GM12878 (cell line): ENCODE measurements at places on chromosomes 5 and 9. TPM values are rescaled to one million over a fixed set of nuclear protein-coding genes. Genes with fewer than 3 reads are reported as not detected.

The SV2C gene
- total RNA-seq, result 1.1 TPM in 2 replicates

- no peak for DNase-seq
These were observed 35.5 kb downstream of the GLDC start for GRCh38 chr9:6610073-6610472.

The SEMA5A gene
- total RNA-seq, result 0.21 and 0.28 TPM in 2 replicates

GRCh38 chr5:111135946-111136345, 43.8 kb downstream of the WDR36 start:
- DNase-seq, result no peak

DNA sequence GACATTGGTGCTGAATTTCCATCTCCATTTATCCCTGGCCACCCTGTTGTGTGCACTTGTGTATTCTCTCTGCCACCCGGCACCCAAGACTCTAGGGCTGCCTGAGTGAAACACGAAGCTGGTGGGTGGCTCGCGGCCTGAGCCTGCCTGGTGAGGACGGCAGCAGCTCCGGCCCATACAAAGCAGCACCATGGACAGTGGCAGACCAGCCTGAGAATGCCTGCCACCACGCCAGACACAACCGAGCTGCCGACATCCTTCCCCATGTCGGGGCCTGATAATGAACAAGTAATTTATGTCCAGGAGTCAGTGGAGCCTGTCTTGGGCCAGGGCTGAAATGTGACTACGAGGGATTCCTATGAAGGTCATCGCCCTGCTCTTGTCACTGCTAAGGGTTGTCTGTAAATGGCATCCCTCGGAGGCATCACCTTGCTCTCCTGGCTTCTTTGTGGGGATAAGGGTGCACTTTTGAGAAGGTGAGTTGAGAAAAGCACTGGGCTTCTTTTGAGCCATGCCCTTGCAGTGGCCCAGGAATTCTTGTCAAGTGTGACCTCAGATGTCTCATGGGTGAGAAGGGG, 175.7 kb downstream of the MELK start:
- DNase-seq, result no peak

The PCDHGA1 gene
- 0.19 and 0.31 TPM in 2 replicates for total RNA-seq

DNA sequence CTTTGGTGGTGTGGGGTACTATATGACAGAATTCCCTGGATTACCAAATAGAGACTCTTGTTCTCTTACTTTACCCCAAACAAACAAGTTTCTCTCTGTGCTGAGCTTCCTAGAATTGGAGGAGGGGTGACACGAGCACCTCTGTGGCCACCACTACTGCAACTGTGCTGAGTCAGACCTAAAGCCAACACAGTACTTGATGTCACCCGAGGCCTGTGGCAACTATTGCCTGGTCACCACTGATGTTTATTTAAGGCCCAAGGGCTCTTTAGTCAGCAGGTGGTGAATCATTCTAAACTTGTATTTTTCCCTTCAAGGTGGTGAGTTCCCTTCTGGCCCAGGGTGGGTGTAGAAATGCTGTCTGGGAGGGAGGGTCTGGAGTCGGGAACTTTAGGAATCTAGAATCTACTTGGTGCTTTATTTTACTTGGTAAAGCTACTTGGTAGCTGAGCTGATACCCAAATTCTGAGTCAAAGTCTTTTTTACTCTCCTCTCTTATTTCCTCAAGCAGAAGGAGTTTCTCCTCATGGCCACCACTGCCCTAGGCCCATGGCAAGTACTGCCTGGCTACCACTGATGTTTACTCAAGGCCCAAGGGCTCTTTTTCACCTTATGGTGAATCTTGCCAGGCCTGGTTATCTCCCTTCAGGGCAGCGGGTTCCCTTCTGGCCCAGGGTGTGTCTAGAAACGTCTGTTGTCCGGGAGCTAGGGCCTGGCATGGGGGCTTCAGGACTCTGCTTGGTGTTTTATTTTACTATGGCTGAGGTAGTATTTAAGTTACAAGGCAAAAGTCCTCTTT, 9.8 kb downstream of the LURAP1L start:
- DNase-seq, result no peak

GRCh38 chr5:141513627-141514329, 24.9 kb downstream of the PCDHGC5 start:
- DNase-seq, result peak; percentile 75
